8988T (cell line): ENCODE measurements at places on chromosomes 4 and X.
A peak's percentile ranks its signal among the peaks of the same experiment; 100 is the strongest.

DNA sequence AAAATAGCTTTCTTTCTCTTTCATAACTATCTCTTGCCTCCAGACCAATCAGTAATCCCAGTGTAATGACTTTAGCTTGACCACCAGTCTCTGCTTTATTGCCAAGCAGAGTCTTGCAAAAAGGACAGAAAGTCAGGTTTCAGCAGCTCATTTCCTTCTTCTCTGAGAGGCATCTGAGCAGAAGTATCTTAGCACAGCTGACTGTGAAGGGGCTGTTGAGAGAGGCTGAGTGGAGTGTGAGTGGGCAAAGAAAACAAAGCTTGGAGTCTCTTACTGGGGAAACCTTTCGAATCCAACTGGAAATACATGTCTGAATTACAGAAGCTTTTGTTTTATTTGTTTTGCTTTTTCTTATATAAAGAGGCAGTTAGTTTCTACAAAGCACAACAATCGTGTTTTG lies 170.3 kb upstream of the IGFBP7 start:
- no peak for DNase-seq

DNA sequence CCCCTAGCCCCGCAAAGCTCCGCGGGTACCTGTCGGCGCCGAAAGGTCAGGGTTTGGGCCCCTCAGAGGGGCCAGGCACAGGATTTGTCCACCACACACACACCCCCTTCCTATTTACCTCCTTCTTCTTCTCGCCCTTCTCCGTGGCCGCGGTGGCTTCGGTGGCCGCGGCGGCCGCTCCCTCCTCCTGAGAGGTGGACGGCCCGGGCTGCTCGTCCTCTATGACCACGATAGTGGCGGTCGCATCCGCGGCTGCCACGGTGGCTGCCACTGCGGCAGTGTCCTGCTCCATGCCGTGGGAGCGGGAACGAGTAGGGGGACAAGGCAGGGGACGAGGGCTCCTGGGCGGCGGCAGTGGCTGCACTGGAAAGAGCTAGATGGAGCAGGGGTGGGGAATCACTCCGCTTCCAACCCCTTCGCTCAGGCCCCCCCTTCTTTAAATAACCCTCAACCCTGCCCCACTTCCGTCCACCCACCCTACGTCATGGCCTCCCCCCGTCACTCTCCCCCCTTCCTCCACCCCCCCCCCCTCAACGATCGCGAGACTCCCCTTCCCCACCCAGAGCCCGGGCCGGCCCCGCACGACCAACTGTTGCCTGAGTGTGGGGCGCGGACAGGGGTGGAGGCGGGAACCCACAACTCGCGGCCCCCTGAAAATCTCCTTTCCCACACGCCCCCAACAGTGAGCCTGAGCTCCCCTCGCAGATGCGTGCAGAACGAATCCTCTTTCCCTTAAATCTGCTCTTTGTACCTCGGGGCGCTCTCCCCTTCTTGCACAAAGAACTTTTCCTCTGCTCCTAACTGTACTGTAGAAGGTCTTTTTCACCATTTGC lies at the start of gene SMARCA1:
SMARCA1 (minus strand) TSS at position 412 of the 833 bp plus-strand sequence; CDS start at position 292, 120 bp downstream.
- DNase-seq, result peak; percentile 40

- DNase-seq, result no peak
Measured at GRCh38 chr4:129455482-129455881, 359.5 kb downstream of the C4orf33 start.

- no peak for DNase-seq
Measured at GRCh38 chr4:76219299-76220055, 5.9 kb upstream of the SCARB2 start.

GRCh38 chrX:153863251-153863991 lies 22.6 kb downstream of the L1CAM start:
- peak; percentile 19 for DNase-seq
